T1000 (cell line): ENCODE measurements at places on chromosomes 6 and 20.

- DNase-seq, result no peak
Measured at GRCh38 chr20:53668992-53669391, 75.4 kb upstream of the ZNF217 start.

DNA sequence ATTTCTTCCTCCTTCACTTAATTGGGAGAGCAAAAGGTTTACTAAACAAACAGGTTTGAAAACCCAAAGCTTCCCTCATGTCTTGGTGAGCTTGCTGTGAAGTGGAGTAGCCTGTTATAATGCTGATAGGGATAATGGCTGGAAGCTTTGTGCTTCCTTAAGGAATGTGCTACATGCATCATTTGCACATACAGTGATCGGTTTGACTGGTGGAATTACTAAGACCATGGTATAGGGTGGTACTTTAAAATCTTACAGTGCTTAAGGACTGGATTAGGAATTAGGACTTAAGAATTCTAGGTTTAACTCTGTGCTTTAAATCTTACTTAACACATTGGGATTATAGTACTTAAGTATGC, 75.7 kb downstream of the ARID1B start:
- DNase-seq, result no peak

DNA sequence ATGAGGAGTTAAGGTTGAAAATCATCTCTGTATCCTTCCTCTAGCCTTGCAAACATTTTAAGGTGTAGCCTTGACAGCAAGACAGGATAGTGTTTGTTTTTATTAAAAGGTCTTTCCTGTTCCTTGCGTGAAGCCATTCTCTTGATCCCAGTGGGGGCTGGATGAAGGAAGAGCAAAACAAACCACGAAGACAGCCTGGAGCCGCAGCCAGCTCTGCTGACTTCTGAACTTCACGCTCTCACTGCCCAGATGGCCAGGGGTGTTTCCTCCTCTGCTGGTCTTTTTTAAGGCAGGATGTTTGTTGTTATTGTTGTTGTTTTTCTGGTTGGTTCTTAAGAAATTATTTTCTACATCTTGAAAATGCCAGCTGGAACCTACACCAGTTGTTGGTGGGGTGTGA, 156.4 kb downstream of the MTHFD1L start:
- DNase-seq, result no peak

- DNase-seq, result no peak
Measured at GRCh38 chr6:24825130-24825630, 26.5 kb upstream of the ARMH2 start.

DNA sequence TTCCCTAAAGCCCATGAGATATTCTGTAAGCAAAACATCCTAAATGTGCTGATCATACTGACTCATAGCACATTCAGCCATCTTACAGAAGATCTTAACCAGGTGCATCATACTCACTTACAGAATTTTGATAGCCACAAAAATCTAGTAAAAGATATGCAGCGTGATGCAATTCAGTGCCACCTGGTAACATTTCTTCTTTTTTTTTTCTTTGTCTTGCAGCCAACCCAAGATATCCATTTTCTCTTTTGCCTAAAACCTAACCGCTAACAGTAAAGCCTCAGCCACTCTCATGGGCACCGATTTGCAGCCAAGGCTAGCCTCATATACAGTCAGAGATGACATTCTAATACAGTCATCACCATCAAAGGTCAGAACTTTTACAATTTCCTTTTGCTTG, 293.3 kb downstream of the HACE1 start:
- DNase-seq, result peak; percentile 11

DNA sequence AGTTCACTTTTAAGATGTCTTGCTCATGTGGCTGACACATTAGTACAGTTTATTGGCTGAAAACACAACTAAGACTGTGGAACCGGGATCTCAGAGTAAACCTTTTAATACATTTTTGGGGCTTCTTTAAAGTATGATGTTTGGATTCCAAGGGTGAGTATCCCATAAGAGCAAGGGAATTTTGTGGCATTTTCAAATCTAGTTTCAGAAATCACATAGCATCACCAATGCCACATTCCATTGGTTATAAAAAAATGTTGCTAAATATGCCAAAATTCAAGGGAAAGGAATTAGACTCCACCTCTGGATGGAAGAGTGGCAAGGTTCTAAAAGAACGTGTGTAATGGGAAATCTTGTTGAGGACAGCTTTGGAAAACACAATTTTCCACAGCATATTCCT, 338.6 kb downstream of the COL12A1 start:
- DNase-seq, result no peak

- DNase-seq, result peak; percentile 62
Measured at GRCh38 chr6:17032988-17033634, 68.7 kb upstream of the STMND1 start.

DNA sequence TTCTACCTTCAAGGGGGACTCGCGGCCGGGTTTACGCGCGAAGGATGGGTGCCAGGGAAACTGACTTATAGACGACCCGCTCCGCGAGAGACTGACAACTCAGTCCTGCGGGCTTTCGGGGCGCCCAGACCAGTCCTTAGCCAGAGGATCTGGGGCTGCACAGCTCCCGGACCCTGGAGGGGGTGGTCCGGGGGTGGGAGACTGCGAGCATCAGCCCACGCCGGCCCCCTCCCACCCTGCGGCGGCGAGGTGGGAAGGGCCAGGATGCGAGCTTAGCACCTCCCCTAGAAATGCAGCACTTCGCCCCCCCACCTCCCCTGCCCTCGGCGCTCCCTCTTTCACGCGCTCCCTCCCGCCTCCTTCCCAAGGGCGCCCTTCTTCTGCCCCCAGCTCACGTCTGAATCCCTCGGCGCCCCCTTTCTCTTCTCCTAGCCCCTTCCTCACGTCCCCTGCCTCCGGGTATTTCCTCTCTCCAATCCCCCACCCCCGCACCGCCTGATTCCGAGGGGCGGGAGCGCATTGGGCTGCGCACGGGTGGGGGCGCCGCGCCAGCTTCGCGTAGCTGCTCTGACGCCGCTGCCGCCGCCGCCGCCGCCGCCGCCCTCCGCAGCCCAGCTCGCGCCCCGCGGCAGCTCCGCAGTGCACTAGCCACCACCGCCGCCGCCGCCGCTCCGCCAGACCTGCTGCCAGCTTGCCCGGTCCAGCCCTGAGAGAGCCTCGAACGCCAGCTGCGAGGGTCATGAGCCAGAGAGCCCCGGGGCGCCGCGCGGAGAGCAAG, at the start of gene SLC32A1:
Gene SLC32A1 (plus strand): TSS at position 639 of the 778 bp plus-strand sequence. CDS start 239 bp downstream, outside the sequence.
- DNase-seq, result no peak

GRCh38 chr6:18139935-18140621, 14.8 kb downstream of the TPMT start:
- DNase-seq, result no peak

- DNase-seq, result no peak
Measured at GRCh38 chr20:49281059-49281912, 3.4 kb upstream of the ZNFX1 start.

- no peak for DNase-seq
Measured at GRCh38 chr20:36175016-36175415, 20.5 kb downstream of the EPB41L1 start.

DNA sequence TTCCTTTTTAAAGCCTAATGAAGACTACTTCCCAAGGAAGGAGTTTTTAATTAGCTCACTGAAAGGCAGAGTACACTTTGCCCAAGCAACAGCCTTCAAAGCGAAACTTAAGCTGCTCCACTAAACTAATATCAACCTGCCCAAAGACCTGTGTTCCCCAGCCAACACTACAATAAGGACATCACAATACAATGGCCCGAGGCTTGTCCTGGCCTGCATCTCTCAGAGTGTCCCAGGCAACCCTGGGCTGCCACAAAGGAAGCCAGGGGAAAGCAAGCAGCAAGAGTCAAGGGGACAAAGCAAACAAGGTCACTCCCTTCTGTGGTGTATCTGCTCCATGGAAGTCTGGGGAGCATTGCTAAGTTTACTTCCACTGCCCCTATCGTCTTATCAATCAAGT, 52.3 kb downstream of the PIGU start:
- no peak for DNase-seq

DNA sequence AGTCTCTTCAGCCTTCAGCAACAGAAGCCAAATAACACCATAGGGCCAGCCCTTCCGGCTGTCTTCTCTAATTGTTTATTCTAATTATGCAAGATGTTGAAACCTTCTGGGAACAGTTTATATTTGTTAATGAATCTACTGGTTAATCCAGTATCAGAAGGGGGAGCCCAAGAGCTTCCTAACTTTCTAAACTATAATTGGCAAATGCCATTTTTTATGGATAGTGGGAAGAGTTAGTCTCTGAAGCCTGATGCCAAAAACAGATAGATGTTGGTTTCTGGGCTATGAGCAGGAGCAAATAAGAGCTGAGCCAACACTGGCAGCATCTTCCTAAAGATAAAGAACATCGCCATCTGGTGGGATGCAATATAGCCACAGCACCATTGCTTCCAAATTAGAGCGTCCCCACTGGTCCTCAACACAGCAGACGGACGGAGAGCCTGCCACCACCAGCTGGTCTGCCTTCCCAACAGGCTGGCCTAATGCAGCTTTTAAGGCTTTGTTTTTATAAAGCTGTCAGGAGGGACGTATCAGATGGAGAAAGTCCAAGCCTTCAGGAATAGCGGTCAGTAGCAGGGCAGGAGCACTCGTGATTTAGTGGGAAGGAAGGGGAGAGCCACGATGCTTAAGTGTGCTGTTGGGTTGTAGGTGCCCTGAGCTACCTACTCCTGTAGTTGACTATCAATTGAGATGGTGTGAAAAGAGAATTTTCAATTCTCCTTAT, 118.8 kb downstream of the RALGAPA2 start:
- no peak for DNase-seq

DNA sequence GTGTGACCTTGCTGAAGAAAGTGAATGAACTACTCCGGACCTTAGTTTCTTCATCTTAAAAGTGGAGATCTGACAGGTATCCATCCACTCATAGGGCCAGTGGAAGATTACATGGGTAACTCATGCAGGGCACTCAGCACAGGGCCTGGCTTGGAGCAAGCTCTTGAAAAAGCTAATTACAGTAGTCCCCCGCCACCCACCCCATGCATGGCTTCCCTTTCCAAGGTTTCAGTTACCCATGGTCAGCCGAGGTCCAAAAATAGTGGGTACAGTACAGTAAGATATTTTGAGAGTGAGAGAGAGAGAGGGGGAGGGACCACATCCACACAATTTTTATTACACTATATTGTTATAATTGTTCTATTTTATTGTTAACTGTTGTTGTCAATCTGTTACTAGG, 7.1 kb upstream of the PMEPA1 start:
- no peak for DNase-seq

DNA sequence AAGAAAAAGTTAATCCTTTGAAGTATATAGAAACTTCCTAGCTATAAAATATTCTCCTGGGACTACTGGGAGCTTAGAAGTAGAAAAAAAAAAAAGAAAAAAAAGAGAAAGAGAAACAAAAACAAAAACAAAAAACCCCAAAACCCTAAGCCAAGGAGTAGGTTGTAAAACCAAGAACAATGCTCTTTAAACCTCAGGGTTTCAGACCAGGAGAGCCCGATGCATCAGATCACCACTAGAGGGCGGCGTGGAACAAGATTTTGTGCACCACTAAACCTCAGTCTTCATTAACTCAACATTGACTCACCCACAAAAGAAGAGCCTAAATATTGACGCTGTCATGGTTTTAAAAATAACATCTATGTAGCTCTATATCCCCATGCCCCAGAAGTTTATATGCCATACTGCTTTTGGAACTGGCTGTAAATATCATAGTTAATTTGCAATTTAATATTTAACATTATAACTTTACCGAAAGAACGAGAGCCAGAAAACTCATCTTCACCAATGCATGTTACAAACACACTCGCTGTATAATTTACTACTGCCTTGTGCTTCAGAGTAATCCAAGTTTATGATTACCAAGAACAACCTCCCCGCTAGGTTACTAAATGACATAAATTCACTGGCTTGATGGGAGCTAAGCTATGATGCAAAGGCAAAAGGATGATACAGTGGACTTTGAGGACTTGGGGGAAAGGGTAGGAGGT, 19.2 kb downstream of the MCUR1 start:
- DNase-seq, result peak; percentile 55

GRCh38 chr6:41255638-41256246, 27.6 kb downstream of the TREML4 start:
- no peak for DNase-seq

DNA sequence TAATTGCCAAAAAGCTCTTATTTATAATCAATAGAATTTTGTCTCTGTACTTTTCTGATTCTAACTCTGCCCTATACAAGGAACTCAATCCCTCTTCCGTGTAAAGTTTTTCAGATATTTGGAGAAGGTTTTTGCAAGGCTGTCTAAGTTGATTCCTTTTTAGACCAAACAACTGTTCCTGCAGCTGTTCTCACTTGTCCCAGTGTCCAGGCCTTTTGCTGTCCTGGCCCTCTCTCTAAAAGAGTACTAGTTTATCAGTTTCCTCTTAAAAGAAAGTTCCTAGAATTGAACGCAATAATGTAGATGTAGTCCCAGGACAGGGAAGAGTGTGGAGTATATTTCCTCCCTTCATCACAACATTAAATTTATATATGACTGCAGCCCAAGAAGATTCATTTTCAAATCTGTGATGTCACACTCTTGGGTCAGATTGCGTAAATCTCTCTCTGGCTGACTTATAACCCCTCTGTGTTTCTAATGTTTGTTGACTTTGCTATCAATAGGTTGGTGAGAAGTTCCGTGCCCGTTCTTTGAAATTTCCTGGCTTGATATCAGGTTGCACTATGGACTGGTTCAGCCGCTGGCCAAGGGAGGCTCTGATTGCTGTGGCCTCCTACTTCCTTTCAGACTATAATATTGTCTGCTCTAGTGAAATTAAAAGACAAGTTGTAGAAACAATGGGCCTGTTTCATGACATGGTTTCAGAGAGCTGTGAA, 139.4 kb upstream of the GLP1R start:
- no peak for DNase-seq

DNA sequence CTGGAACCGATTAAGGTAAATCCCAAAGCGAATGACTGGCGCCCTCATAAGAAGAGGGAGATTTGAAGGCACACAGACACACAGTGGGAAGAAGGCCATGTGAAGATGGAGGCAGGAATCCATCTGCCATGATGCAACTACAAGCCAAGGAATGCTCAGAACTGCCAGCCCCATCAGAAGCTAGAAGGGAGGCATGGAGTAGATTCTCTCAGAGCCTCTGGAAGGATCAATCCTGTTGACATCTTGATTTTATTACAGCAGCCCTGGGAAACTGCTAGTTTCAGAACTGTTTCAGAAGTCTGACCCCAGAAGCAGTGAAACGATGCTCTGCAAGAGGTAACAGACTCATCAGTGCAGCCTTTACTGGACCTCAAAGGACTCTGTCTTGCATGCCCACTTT, 103.5 kb upstream of the GPR6 start:
- no peak for DNase-seq

DNA sequence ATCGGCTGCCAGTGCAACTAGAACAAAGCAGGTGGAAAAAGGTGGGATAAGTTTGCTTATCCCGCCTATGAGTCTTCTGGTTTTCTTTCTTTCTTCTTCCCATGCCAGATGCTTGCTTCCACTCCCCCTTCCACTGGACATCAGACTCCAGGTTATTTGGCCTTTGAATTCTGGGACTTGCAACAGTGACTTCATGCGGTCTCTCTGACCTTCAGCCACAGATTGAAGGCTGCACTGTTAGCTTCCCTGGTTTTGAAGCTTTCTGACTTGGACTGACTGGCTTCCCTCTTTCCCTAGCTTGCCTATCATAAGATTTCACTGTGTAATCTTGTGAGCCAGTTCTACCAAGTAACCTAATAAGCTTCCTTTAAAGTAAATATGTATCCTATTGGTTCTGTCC, 878.4 kb upstream of the GJE1 start:
- DNase-seq, result no peak
